T-helper 2 cell (primary cell): ENCODE measurements at places on chromosomes 1 and 21.

- DNase-seq = no peak
Observed at GRCh38 chr1:71438626-71439025, 357.8 kb upstream of the ZRANB2 start.

- DNase-seq = no peak
Observed at GRCh38 chr21:24197923-24198322, 1409.4 kb downstream of the MRPL39 start.

GRCh38 chr1:92949937-92950817, 11.1 kb downstream of the DIPK1A start:
- DNase-seq = no peak

GRCh38 chr1:244801246-244801645, 34.2 kb upstream of the COX20 start:
- peak; percentile 68 for DNase-seq

- no peak for DNase-seq
Observed at GRCh38 chr1:37094302-37094701, 60.0 kb upstream of the GRIK3 start.
